Right lobe of liver (tissue), 6 donors: ENCODE measurements at places on chromosomes 11 and 22. TPM values are rescaled to one million over a fixed set of nuclear protein-coding genes. Genes with fewer than 3 reads are reported as not detected.

The NTM gene
- 0.35 TPM for total RNA-seq

The APOL5 gene
- not detected for total RNA-seq

The THYN1 gene
- 19.8 TPM for total RNA-seq

The TTC36 gene
- 32.7 TPM for total RNA-seq

The ANO3 gene
- 1.5 TPM for total RNA-seq

DNA sequence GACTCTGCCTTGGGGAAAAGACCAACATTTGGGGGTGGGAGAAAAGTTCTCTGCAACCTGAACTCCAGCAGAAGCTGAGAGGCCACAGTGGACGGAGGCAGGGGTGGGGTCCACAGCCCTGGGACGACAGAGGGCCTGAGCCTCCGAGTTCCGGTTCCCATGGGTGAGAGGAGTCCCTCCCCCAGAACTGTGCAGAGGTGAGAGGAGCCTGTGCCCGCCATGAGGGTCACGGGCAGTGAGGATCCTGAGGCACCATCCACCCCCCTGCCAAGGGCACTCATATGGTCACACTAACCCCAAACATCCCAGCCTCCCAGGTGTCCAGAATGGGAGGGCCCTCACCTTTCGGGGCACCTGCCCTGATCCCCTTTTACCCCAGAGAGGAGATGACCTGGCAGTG is 30.5 kb downstream of the KIAA0930 start:
- no peaks in the 10 kb centered on the region for H3K27me3 ChIP-seq
- peaks cover 5% of the 10 kb centered on the region for H3K36me3 ChIP-seq
- no peak overlapping the region for H3K4me3 ChIP-seq
- no peak for DNase-seq
- no peaks in the 10 kb centered on the region for H3K4me1 ChIP-seq
- no peak overlapping the region for H3K27ac ChIP-seq

- H3K4me1 ChIP-seq, result no peaks in the 10 kb centered on the region
- no peaks in the 10 kb centered on the region for H3K27me3 ChIP-seq
- no peak overlapping the region for H3K27ac ChIP-seq
- DNase-seq, result no peak
- no peak overlapping the region for H3K4me3 ChIP-seq
Measured at GRCh38 chr11:15594607-15595006, 479.9 kb downstream of the INSC start.

GRCh38 chr11:74678041-74678440 is 53.2 kb downstream of the CHRDL2 start:
- H3K27ac ChIP-seq, result no peak overlapping the region
- H3K4me1 ChIP-seq, result no peaks in the 10 kb centered on the region
- H3K27me3 ChIP-seq, result no peaks in the 10 kb centered on the region
- no peak for DNase-seq

The OR51A7 gene
- total RNA-seq, result not detected

DNA sequence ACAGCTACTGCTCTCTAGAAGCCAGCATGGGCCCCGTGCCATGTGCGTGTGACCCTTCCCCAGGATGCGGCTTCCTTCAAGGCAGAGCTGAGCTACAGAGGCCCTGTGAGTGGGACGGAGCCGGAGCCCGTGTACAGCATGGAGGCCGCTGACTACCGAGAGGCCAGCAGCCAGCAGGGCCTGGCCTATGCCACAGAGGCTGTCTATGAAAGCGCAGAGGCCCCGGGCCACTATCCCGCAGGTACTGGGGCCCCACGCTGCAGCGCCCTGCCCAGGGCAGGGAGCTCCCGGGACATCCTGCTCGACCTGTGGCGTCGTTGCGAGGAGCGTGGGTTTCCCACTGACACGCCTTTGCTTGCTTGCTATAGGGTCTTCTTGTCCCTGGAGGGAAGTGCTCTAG is 34.7 kb downstream of the CTTN start:
- H3K27me3 ChIP-seq, result no peaks in the 10 kb centered on the region
- no peaks in the 10 kb centered on the region for H3K36me3 ChIP-seq
- H3K4me3 ChIP-seq, result no peak overlapping the region
- no peak overlapping the region for H3K27ac ChIP-seq
- DNase-seq, result no peak

The APOBEC3B gene
- 1.2 TPM for total RNA-seq

The RIMBP3B gene
- not detected for total RNA-seq
